NCI-H1436 (cell line): ENCODE measurements at places on chromosomes 6 and 20.
A peak's percentile ranks its signal among the peaks of the same experiment; 100 is the strongest.

GRCh38 chr6:167845856-167846255, 19.1 kb downstream of the AFDN start:
- no peak for DNase-seq

DNA sequence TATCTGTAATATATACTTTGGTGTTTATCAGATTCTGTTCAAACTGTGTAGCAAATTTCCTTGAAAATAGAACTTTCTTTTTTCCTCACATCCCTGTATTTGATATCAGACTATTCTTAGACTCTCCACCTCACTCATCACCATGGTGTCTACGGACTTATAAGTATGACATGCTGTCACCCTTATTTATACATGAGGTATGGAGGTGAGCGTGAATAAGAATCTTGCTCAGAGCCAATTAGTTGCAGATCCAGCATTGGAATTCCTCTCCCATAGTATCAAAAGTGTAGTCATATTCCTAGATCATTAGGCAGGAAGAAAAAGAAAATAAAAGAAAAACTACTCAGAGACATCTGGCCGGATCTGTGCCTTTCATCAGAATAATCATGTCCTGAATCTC, 43.0 kb downstream of the TPD52L1 start:
- DNase-seq: no peak

DNA sequence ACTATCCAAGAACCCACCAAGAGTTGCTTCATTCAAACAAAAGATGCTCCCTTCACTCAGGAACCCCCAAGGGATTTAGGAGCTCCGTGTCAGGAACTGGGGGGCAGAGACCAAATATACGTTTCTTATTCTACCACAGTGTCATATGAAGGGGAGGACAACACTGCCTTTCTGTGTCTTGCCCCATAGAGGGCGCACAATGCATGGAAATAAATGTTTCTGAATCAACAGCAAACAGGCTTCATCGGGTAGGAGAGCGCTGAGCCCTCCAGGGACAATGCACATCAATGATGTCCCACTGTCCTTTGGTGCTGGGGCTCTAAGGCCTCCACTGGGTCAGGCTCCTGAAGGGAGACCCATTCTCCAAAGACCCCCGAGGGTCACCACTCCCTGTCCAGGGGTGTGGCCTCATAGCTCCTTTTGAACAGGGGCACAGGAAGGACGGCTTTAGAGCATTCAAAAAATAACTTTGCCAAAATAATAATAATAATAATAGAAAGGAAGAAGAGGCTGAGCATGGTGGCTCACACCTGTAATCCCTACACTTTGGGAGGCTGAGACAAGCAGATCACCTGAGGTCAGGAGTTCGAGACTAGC, 31.1 kb downstream of the PLG start:
- DNase-seq: peak; percentile 29

DNA sequence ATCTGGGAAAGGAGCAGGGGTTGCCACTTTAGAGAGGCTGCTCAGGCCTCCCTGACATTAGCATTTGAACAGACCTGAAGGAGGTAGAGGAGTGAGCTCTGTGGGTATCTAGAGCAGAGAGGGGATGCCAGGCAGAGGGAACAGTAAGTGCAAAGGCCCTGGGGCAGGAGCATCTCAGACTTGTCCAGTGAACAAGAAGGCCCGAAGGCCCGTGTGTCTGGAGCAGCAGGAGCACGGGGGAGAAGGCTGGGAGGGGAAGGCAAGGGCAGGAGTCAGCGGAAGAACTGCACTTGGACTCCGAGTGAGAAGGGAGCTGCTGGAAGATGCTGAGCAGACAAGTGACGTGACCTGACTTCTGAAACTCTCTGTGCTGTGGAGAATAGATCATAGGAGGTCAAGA, 15.4 kb downstream of the ETV7 start:
- no peak for DNase-seq

GRCh38 chr6:157904999-157905398, 76.7 kb upstream of the SYNJ2 start:
- DNase-seq: no peak

- DNase-seq: no peak
These were observed 41.3 kb downstream of the TRMT11 start for GRCh38 chr6:126027601-126028000.
